ENCODE measurements at places on chromosomes 6 and 20.
A peak's percentile ranks its signal among the peaks of the same experiment; 100 is the strongest.

GRCh38 chr6:125100074-125100652 is 53.4 kb upstream of the TPD52L1 start:
- DNase-seq: no peak

GRCh38 chr6:31720196-31720770 is 1.3 kb downstream of the LY6G6C start:
- no peak for DNase-seq

DNA sequence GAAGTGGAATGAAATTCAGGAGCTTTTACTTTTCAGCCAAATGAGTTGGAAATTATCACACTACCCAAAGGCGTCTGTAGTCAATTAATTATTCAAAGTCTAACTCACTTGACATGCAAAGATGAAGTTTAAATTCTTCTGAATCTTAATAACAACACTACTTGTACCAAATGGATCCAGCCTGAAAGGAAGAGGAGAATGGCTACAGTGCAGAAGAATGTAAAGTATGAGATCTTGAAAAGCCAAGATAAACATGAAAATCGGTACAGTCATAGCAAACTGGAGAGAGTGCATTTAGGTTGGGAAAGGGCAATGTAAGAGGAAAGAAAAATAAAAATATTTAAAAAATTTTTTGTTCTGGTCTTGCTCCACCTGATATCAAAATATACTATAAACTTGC is 195.5 kb downstream of the SIM1 start:
- peak; percentile 63 for DNase-seq

GRCh38 chr20:16212790-16213189 is 360.5 kb downstream of the KIF16B start:
- DNase-seq: no peak

DNA sequence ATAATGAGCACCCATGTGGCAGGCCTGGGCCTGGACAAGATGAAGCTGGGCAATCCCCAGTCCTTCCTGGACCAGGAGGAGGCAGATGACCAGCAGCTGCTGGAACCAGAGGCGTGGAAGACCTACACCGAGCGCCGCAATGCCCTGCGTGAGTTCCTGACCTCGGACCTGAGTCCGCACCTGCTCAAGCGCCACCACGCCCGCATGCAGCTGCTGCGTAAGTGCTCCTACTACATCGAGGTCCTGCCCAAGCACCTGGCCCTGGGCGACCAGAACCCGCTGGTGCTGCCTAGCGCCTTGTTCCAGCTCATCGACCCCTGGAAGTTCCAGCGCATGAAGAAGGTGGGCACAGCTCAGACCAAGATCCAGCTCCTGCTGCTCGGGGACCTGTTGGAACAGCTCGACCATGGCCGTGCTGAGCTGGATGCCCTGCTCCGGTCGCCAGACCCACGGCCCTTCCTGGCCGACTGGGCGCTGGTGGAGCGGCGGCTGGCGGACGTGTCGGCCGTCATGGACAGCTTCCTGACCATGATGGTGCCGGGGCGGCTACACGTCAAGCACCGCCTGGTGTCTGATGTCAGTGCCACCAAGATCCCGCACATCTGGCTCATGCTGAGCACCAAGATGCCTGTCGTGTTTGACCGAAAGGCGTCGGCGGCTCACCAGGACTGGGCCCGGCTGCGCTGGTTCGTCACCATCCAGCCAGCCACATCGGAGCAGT is 1.9 kb downstream of the FNDC11 start:
- no peak for DNase-seq

DNA sequence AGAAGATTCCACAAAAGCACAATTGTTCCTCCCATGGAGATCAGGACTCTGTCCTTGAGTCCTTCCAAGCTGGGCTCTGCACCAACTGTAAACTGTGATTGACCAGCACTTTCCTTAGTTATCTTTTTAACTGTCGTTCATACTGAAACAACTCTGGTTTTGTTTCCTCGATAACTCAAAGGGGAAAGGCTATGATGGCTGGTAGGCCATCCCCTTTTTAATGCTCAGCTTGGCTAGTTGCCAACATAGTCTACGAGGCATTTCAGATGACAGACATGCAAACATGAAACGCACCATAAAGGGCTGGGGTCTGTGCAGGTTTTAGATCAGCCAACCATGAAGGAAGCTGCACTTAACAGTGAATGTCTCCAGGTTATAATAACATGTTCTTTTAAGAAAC is 497.1 kb upstream of the ARID1B start:
- DNase-seq: no peak

GRCh38 chr20:36745234-36745926 is 510 bp downstream of the NDRG3 start:
- DNase-seq: no peak

DNA sequence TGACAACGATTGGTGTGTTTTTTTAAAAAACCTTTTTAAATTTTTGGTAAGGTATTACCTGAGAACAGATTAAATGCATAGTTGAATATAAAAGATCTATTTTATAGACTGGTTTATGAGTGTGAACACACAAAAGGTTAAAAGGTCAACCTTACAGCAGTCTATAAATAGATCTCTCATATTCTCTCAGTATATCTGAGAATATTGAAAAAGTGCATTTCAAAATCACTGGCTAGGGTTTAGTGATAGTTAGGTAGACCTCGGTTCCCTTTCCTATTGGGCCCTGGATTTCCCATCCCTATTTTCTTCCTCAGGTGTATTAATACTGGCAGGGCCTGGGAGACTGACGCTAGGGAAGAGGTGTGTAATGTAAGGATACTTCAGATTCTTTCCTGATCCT is 723 bp upstream of the ZNF451 start:
- DNase-seq: no peak

GRCh38 chr6:160978141-160978901 is 13.2 kb upstream of the MAP3K4 start:
- DNase-seq: peak; percentile 78

DNA sequence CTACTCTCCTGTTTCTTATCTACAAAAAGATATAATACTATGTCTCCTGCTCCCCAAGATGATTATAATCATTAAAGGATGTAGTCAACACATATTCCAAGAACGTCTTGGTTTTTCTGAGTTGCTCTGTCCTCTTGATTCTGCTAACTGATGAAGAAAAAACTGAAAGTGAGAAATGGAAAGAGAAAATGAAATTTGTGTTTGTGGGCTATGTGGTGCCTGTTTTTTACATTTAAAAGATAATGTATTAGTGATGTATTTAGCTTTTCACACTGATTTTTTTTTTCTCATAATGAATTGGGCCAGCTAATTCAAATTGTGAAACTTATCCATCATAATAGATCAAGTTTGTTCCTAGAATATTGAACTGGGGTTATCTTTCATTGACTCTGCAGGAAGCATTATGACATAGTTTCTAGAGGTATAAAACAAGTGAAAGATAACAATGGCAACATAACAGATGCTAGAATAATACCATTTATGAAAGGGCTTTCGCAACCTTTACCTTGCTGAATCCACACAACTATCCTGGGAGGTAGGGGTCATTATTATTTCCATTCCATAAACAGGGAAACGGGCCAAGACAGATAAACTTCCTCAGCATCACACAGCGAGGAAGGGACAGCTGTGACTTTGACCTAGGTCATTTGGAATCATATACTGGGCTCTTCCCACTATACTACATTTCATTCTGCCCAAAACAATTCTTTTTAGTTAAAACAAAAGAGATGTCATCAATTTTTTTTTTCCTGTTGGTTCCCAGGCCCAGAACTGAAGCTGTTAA is 336.7 kb downstream of the GJA1 start:
- no peak for DNase-seq

- DNase-seq: no peak
Observed at GRCh38 chr20:44518248-44518647, 3.6 kb downstream of the SERINC3 start.

- DNase-seq: no peak
Observed at GRCh38 chr6:45424451-45424861, 46.7 kb upstream of the SUPT3H start.

GRCh38 chr6:113995634-113996033 is 24.7 kb upstream of the HDAC2 start:
- DNase-seq: peak; percentile 92

- DNase-seq: no peak
Observed at GRCh38 chr6:90386399-90387382, 90.0 kb upstream of the BACH2 start.

GRCh38 chr6:4999586-4999985 is 4.3 kb downstream of the RPP40 start:
- DNase-seq: no peak

GRCh38 chr6:24906314-24906713 is 29.4 kb downstream of the RIPOR2 start:
- no peak for DNase-seq

- DNase-seq: peak; percentile 20
Observed at GRCh38 chr20:44805979-44806620, 4.2 kb downstream of the RIMS4 start.

DNA sequence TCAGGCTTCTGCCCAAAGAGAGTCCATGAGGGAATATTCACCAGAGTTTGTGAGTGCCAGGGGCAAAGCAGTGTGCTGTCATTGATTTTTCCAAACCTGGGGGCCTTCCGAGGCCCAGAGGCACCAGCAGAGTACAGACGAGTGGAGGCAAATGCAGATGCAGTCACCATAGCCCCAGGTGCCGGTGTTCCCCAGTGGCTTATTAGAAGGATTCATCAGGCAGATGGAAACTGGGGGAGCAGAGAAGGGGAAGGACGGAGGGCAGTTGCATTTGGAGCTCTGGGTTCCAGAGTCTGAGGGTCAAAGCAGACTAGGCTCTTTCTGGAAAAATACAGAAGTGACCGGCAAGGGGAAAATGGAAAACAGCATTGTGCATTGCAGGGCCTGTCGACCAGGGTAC is 184.2 kb downstream of the ANKRD60 start:
- no peak for DNase-seq

DNA sequence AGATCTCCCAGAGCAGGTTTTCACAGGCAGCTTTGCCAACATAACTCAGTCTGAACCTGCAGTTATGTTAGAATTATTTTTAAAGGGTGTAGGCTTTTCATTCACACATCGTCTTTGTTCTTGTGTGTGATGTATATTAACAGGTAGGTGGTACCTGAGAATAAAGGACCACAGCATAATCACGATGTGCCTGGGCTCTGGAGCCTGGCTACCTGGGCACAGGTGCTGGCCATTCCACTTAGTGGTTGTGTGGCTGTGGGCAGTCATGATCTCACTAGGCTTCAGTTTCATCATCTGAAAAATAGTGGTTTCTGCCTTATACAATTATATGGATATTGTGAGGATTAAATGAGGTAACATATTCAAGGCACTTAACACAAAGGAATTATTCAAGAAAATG is 6.4 kb downstream of the CD109 start:
- DNase-seq: no peak

- no peak for DNase-seq
Observed at GRCh38 chr6:132830334-132830751, 16.0 kb downstream of the RPS12 start.

GRCh38 chr20:23161968-23162696 is 76.0 kb upstream of the CD93 start:
- DNase-seq: no peak

- no peak for DNase-seq
Observed at GRCh38 chr6:3273707-3274521, 15.2 kb downstream of the PSMG4 start.

DNA sequence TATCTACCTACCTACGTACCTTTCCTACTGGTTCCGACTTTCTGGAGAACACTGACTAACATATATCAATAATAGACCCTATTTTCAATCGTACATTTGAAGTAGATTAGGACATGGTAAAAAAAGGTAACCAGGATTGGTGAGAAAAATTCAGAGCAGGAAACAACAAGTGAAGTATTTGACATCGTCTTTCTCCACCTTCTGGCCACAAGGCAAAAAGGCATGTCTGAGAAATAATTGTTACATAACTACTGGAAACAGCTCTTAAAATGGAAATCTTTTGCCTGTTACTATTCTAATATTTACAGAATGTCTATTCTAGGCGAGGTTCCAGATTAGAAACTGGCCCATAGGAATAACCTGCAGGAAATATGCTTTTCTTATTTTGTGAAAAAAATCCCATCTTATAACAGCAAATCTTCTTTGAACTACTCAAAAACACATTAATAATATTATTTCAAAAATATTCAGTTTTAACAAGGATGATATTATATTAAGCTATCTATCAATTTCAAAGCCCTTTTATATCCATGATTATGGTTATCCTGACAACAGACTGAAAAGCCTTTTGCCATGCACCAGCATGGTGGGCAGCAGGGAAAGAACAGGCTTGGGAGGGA is 80.8 kb downstream of the RCAN2 start:
- DNase-seq: peak; percentile 30

DNA sequence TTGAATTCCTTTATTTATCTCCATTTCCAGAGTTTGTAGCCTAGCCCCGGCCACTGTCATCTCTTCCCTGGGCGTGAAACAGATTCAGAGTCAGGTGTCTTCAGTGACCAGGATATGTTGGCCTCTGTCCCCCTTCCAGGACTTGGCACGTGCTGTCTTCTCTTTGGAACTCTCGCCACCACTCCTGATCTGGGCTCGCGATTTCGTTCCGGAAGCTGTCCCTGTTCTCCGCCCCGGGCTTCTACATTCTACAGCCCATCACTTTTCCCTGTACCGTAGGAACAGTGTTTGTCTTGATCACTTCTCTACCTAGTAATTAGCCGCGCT is 739 bp downstream of the GSS start:
- DNase-seq: peak; percentile 25

- DNase-seq: no peak
Observed at GRCh38 chr6:71284785-71285184, 3.8 kb upstream of the OGFRL1 start.

GRCh38 chr6:42341221-42341620 is 110.5 kb downstream of the TRERF1 start:
- DNase-seq: no peak

GRCh38 chr6:157094038-157094437 is 229.3 kb downstream of the TMEM242 start:
- no peak for DNase-seq

- no peak for DNase-seq
Observed at GRCh38 chr6:69937402-69938136, 71.2 kb downstream of the COL19A1 start.

GRCh38 chr6:21402368-21402767 is 191.2 kb upstream of the SOX4 start:
- peak; percentile 6 for DNase-seq

DNA sequence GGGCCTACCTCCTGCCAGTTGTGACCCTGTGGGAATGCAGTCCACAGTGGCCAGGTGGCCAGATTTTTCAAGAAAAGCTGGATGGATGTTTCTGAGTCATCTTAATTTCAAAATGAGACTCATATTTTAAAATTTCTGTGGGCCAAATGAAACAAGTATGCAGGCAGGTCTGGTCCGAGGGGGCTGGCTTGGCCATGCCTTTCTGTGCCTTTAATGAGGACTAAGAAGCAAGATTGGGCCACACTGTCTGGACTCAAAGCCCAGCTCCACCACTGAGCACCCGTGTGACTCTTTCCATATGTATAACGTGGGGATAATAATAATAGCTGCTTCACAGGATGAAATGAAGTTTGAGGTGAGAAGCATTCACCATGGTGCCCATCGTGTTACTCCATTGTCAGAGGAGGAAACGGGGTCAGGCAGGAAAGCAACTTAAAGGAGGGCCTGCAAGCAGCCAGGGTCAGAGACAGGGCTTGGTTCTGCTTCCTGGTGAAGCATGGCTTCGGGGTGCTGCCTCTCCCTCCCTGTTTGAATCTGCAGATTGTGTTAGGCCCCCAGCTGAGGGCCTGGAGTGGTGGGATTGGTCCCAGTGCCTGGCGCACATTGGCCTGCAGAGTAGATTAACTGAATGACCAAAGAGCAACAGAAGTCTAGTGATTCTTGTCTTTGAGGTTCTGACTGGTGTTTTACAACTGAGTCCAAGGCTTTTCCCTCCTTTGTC is 3.8 kb downstream of the SOX12 start:
- no peak for DNase-seq

- peak; percentile 75 for DNase-seq
Observed at GRCh38 chr6:113433335-113433991, 423.7 kb upstream of the MARCKS start.

Data from HFFc6 (cell line).